ENCODE measurements at places on chromosomes 6 and 20. TPM values are rescaled to one million over a fixed set of nuclear protein-coding genes. Genes with fewer than 3 reads are reported as not detected.

PBOV1 gene
- not detected for polyA plus RNA-seq

PPP1R16B gene
- polyA plus RNA-seq: 16.5 TPM

DNA sequence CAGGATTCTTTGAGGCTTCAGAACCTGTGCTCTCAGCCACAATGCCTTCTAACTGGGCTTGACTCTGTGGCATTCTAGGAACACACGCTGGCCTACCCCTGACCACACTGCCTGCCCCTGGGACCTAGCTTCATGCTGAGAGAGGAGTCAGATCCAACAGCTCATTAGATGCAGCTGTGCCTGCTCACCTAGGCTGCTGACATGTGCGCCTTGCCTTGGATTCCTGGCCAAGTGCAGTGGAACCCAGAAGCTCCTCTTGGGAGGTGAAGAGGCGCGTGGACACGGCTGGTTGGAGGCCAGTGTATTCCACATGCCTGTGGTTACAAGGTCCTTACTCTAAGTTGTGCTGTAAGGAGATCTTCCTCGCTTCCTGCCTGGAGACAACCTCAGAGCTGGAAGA, 24.7 kb upstream of the KCNK16 start:
- DNase-seq: peak; percentile 46

LY6G6F gene
- polyA plus RNA-seq: 0.68 TPM

- no peak for DNase-seq
Measured at GRCh38 chr20:24730750-24731149, 218.3 kb upstream of the CST7 start.

DNA sequence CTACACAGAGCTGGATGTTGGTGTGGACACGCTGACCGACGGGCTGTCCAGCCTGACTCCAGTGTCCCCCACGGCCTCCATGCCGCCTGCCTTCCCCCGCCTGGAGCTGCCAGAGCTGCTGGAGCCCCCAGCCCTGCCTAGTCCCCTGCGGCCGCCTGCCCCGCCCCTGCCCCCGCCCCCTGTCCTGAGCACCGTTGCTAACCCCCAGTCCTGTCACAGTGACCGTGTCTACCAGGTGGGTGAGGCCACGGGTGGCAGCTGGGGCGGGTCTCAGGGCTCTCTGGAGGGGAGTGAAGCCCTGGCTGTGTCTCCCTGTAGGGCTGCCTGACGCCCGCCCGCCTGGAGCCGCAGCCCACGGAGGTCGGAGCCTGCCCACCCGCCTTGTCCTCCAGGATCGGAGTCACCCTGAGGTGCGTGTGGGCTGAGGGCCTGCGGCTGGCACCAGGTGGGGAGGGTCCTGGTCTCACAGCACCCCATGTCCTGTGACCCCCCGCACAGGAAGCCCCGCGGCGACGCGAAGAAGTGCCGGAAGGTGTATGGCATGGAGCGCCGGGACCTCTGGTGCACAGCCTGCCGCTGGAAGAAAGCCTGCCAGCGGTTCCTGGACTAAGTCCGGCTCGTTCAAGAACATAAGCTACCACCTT, 2.9 kb downstream of the SLC2A4RG start:
- DNase-seq: peak; percentile 79

- DNase-seq: no peak
Measured at GRCh38 chr6:48563433-48563832, 452.4 kb upstream of the PTCHD4 start.

GPRC6A gene
- not detected for polyA plus RNA-seq

GRCh38 chr6:48073976-48074767, 36.8 kb downstream of the PTCHD4 start:
- no peak for DNase-seq

PERP gene
- polyA plus RNA-seq: 0.46 TPM

DNA sequence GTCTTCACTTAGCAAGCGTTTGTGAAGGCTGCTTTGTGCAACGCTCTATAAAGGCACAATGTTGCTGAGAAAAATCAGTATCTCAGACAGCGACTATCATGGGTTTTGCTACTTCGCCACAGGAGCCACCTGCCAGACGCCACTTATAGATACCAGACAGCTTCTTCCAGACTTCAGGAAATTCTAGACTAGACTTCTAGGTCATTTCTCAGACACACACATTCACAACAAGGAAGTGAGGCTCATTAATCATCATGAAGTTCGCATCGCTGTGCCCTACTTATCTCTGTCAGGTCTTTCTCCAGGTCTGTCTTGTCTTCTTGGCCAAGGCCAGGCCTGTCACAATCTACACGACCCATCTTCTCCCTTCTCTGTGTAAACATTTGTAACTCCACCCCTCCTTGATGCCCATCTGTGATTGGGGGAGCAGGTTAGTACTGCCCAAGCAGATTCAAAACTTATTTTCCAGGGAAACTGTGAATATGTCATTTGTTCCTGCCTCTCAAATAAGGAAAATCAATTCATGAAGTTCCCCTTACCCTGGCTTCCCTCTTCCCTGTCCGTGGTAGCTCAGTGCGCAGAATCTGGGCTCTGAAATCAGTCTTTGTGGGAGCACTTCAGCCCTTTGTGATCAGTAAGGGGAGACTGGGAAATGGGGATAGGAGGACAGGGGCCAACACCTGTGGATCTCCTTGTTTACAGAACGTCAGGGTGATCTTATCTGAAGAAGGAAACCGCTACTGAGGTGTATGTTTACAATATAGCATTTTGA, 115.5 kb downstream of the TNFAIP3 start:
- DNase-seq: no peak

DNA sequence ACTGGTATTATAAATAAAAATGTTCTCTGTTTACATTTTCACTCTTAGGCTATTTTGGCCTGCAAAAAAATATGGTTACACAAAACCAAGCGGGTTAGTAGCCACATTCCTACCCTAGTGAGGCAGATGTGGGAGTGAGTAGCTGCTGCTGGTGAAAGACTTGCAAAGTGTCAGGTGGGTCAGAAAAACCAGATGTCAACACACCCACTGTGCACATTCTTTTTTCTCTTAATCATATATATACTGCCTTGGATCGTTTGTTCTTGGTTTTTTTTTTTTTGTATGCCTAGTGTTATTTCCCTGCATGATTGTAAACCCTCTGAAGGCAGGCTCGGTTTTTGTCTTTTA, 68.0 kb upstream of the TFB1M start:
- DNase-seq: no peak

DNA sequence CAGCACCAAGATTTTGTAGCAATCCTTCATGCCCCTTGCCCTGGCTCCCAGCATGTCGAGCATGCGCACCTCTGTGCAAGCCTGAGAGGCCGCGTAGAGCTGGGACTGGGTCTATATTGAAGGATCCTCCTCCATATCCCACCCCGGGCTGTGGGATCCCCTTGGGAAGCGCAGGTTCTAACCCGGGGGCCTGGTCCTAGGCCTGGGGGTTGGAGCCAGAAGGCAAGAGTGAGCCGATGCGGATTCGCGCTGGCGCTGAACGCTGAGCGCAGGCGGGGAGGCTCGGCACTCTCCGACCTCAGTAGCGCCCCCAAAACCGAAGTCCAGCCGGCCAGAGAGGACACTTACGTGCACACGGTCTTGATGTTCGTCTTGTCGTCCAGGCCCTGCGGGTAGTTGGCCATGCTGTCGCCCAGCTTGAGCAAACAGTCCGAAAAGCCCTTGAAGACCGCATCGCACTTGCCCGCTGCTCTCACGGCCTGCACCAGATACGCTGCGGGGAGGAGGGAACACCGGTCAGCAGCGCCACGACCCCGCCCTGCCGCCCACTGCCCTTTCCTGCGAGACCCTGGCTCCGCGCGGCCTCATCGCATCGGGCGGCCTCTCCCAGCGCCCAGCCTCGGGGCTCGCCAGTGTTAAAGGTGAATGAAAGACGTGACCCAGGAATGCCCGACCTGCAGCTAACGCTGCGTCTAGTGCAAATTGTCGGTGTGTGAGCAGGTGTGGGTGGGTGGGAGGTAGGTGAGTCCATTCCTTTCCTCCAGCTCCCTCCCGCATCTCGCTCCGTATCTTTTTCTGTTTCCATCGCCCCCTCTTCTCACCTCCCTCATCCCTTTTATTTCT, 4.5 kb downstream of the NRN1 start:
- no peak for DNase-seq

DNA sequence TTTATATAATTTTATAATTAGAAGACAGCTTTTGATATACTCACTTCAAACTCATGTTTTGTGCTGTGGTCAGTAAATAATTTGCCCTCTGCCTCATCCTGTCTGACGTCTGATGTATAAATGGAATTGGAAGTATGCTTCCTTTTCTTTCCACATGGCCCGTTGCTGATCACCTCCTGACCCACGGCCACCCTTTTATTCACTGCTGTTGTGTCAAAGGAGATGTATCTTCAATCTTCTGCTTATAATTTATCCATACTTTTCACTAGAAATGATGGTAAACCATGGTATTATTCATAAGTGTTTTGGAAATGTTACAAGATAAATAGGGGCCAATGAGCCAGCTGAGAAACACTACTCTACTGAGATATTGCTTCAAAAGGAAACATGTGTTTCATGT, 841.8 kb downstream of the PHF3 start:
- DNase-seq: no peak

GRCh38 chr6:110874880-110875547, 429 bp downstream of the AMD1 start:
- peak; percentile 93 for DNase-seq

- no peak for DNase-seq
Measured at GRCh38 chr20:36646678-36647077, 682 bp upstream of the SLA2 start.

RBM24 gene
- polyA plus RNA-seq: 0.99 TPM

- no peak for DNase-seq
Measured at GRCh38 chr20:46253391-46253790, 54.9 kb downstream of the CDH22 start.

B3GAT2 gene
- 0.09 TPM for polyA plus RNA-seq

ADGB gene
- not detected for polyA plus RNA-seq

DNA sequence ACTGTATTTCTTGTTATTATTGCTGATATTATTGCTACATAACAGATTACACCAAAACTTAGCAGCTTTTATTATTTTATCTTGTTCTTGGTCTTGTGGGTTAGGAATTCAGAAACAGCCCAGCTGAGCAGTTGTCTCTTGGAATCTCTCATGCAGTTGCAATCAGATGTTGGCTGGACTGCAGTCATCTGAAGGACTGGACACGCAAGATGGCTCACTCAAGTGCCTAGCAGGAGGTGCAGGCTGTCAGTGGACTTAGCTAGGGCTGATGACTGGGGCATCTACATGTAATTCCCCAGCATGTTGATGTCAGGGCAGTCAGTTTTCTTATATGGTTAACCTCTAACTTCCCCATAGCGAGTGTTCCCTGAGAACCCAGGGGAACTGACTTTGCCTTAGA, 128.6 kb upstream of the PLCB4 start:
- DNase-seq: no peak

LY6G6C gene
- polyA plus RNA-seq: not detected

DNA sequence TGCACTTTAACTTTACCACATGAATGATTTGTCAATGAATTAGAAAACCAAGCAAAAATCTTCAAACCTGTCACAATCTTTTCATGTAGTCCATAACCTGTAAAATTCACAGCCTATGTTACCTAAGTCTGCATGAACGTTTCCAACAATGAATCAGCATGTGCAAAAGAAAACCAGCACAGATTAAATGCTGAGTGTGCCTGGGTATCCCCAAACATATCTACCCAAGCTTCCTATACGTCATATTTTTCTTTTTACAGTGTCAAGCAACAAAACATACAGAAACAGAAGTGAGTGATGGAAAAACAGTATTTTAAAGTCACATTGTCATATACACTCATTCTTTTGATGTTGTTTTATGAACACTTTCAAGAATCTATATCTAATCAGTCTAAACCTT, 713.5 kb downstream of the RFPL4B start:
- no peak for DNase-seq

DNA sequence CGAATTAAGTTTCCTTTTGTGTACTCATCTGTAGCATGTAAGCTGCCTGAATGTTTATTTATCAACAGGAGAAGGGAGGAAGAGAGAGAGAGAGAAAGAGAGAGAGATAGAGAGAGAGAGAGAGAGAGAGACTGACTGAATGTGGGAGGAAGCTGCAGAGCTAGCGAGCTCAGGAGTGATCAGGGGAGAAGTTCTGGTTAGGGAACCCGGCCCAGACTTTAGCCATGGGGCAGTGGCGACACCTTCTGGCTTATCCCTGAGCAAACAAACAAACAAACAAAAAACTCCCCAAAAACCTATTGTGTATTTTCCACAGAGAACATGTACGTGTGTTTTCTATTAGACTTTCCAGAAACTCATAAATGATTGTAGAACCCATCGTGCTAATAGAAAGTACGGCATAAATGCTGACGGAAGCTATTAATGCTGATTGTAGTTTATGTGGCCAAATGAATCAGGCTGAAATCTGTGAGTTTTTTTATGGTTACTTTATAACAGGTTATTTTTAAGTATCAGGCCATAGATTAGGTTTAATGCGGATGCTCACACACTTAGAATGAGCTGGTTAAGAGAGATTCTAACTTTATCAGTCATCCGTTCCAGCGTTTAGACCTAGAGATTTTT, 92.8 kb downstream of the CLIC5 start:
- DNase-seq: peak; percentile 85

- no peak for DNase-seq
Measured at GRCh38 chr6:87473419-87473903, 687 bp downstream of the SLC35A1 start.

DNA sequence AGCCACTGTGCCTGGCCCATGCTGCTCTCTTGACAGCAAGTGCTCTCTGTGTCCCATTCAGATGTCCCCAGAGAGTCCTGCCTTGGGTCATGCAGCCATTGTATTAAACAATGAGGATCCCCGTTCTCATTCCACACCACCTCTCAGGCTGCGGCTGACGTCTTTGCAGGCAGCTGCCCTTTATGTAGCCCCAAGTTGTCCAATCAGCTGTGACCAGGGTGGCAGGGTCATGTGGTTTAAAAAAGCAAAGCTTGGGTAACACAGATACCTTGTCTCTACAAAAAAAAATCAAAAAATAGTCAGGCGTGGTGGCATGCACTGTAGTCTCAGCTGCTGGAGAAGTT, 13.2 kb downstream of the GCNT2 start:
- no peak for DNase-seq

- DNase-seq: no peak
Measured at GRCh38 chr6:31321820-31322219, 35.2 kb downstream of the HLA-B start.

DNA sequence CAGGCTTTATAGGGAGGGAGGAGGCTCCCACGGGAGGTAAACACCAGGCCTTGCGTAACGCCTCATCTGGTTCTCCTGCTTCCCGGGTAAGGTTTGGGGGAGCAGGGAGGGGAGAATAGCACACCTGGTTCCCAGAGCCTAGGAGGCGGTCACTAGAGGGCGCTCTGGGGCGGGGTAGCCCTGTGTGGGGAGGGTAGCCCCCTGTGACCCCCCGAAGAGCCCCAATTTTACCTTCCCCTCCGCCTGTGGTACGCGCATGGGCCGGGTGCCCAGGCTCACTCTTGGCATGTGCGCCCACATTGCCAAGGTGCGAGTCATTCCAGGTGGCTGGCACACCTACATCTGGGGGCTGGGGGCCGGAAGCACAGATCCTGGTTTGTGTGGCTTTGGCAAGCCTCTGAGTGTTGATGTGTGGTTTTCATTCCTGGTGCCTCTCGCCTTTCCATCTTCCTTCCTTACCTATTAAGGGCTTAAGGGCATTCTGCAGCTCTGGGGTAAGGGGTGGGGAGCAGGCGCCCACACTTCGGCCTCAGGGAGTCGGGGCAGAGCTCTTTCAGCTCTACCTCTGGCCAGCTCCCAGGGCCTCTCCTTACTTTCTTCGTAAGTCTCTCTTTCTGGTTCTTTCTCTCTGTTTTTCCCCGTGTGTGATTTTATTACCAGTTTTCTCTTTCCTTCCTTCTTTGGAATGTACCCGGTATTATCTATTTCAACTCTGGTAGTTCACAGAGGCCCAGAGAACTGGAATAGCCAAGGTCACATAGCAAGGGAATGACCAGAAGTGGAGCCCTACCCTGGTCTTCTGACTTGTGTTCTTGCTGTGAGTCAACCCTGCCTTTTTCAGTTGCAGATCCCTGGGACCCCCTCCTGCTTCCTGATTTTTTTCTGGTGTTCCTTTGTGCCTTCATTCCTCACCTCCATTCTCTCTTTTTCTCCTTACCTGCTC, 492 bp upstream of the RNF39 start:
- DNase-seq: no peak

MOXD1 gene
- polyA plus RNA-seq: 7.6 TPM

All from spleen (tissue), 13 donors.